Uterine smooth muscle cell (primary cell): ENCODE measurements at places on chromosomes 7 and 10. TPM values are rescaled to one million over a fixed set of nuclear protein-coding genes. Genes with fewer than 3 reads are reported as not detected.

FFAR4 gene
- not detected in 2 replicates for total RNA-seq

GARIN1A gene
- total RNA-seq: 0.33 and 0.87 TPM in 2 replicates

SYT15 gene
- total RNA-seq: 0.12 TPM in 1 of 2 replicates, not detected in the other

OR13A1 gene
- not detected in 2 replicates for total RNA-seq

TMEM236 gene
- total RNA-seq: 0.11 and 0.12 TPM in 2 replicates
